Spleen (tissue), 13 donors: ENCODE measurements at places on chromosomes 16 and 17. TPM values are rescaled to one million over a fixed set of nuclear protein-coding genes. Genes with fewer than 3 reads are reported as not detected.

- no peak overlapping the region for H3K4me3 ChIP-seq
- H3K36me3 ChIP-seq: peaks cover 34% of the 10 kb centered on the region
- no peak for DNase-seq
- no peak overlapping the region for H3K27ac ChIP-seq
- no peaks in the 10 kb centered on the region for H3K27me3 ChIP-seq
- no peaks in the 10 kb centered on the region for H3K4me1 ChIP-seq
Observed at GRCh38 chr17:57115916-57116315, 30.9 kb downstream of the AKAP1 start.

Gene DLX4
- total RNA-seq: not detected

DNA sequence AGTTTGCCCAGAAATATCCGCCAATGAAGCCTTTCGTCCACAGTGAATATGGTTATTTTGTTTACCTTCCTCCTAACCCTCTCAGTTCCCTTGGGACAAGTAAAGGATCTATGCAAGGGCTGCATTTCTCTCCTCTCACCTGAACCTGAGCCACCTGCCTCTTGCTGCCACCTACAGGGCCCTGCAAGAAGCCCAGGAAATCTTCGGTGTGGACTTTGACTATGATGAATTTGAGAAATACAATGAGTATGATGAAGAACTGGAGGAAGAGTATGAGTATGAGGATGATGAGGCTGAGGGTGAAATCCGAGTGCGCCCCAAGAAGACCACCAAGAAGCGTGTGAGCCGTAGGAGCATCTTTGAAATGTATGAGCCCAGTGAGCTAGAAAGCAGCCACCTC is 14.0 kb downstream of the SUPT6H start:
- no peak for DNase-seq
- peaks cover 100% of the 10 kb centered on the region for H3K36me3 ChIP-seq
- H3K4me1 ChIP-seq: no peaks in the 10 kb centered on the region
- H3K27ac ChIP-seq: no peak overlapping the region
- no peaks in the 10 kb centered on the region for H3K27me3 ChIP-seq

DNA sequence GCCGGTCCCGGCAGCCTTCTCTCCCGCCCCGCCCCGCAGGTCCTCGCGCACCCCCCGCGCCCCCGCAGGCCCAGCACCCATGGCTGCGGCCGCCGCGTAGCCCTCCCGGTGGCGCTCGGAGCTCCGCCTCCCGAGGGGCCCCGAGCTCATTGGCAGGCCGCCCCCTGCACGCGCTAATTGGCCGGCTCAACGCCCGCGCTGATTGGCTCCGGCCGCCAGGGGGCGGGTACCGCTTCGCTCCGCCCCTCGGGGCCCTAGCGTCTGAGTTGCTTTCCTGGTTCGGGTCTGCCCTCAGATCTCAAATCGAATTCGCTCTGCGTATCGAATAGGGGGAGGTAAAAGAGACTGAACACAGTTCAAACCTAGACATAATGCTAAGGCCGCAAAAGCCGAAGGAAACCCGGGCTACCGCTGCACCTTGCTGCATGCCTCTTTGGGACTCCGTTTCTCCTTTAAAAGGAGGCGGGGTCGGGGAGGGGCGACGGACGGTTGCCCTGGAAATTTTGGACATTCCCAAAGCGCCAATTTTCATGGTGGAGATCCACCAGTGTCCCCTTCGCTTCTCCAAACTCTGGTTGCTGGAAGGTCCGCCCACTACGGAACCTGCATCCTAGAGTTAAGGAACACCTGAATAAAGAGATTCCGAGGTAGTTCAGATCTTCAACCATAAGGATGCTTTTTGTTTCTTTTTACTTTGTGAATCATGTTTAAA is at the start of gene DEXI:
TSS of gene DEXI (minus strand) at position 117 of the 712 bp plus-strand sequence. CDS start 463 bp downstream, outside the sequence.
- peak within 1 kb of the TSS; percentile 71 for H3K27ac ChIP-seq
- H3K36me3 ChIP-seq: no peaks in the 10 kb centered on the region
- H3K4me1 ChIP-seq: peaks cover 88% of the 10 kb centered on the region
- peak within 1 kb of the TSS; percentile 71 for H3K4me3 ChIP-seq
- H3K27me3 ChIP-seq: no peaks in the 10 kb centered on the region

GRCh38 chr16:77137045-77137444 is 53.9 kb upstream of the MON1B start:
- no peaks in the 10 kb centered on the region for H3K27me3 ChIP-seq
- no peak overlapping the region for H3K4me3 ChIP-seq
- H3K4me1 ChIP-seq: no peaks in the 10 kb centered on the region
- no peak for DNase-seq

- DNase-seq: no peak
- no peak overlapping the region for H3K27ac ChIP-seq
- H3K27me3 ChIP-seq: no peaks in the 10 kb centered on the region
- H3K4me1 ChIP-seq: no peaks in the 10 kb centered on the region
- H3K4me3 ChIP-seq: no peak overlapping the region
Observed at GRCh38 chr17:72204742-72205141, 83.9 kb downstream of the SOX9 start.

Gene KRTAP4-5
- not detected for total RNA-seq

- DNase-seq: no peak
- H3K36me3 ChIP-seq: no peaks in the 10 kb centered on the region
- H3K27me3 ChIP-seq: no peaks in the 10 kb centered on the region
- H3K4me3 ChIP-seq: no peak overlapping the region
- H3K4me1 ChIP-seq: no peaks in the 10 kb centered on the region
- no peak overlapping the region for H3K27ac ChIP-seq
Observed at GRCh38 chr16:72380283-72380682, 208.3 kb upstream of the PMFBP1 start.

GRCh38 chr16:20191566-20191965 is 117.9 kb upstream of the GPR139 start:
- H3K4me3 ChIP-seq: no peak overlapping the region
- no peaks in the 10 kb centered on the region for H3K27me3 ChIP-seq
- DNase-seq: no peak
- H3K36me3 ChIP-seq: no peaks in the 10 kb centered on the region

Gene SLC5A10
- not detected for total RNA-seq

GRCh38 chr16:69593751-69594255 is 28.0 kb downstream of the NFAT5 start:
- no peak overlapping the region for H3K4me3 ChIP-seq
- no peaks in the 10 kb centered on the region for H3K36me3 ChIP-seq
- H3K4me1 ChIP-seq: peaks cover 10% of the 10 kb centered on the region
- H3K27me3 ChIP-seq: no peaks in the 10 kb centered on the region
- no peak overlapping the region for H3K27ac ChIP-seq

Gene SLC25A10
- total RNA-seq: 7.5 TPM

Gene SPAG5
- total RNA-seq: 17.2 TPM

Gene ESRP2
- total RNA-seq: not detected

GRCh38 chr16:74661064-74661463 is 5.6 kb downstream of the RFWD3 start:
- no peak overlapping the region for H3K4me3 ChIP-seq
- peaks cover 70% of the 10 kb centered on the region for H3K4me1 ChIP-seq
- DNase-seq: no peak
- H3K27ac ChIP-seq: no peak overlapping the region

Gene PEMT
- total RNA-seq: 15.3 TPM

Gene WNK4
- total RNA-seq: not detected

GRCh38 chr16:88929091-88929445 is 47.9 kb downstream of the CBFA2T3 start:
- H3K27me3 ChIP-seq: no peaks in the 10 kb centered on the region
- H3K4me3 ChIP-seq: no peak overlapping the region
- H3K4me1 ChIP-seq: peaks cover 27% of the 10 kb centered on the region
- DNase-seq: no peak
- H3K27ac ChIP-seq: no peak overlapping the region

DNA sequence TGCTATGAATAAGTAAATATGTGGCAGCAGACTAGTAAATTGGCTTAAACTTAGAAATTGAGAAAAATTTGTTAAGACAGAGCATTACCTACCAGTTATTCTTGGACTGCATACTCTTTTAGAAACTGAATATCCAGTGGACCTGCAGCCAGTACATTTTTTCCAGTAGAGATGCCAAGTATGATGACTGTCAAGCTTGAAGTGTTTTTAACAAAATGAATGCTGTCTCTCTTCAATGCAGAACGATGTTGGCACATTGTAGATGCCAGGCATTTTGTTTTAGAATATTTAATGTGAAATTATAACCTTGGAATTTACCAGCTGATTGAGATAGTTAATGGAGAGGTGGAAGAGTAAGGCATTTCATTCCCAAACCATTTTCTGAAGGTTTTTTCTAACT is 52.5 kb downstream of the NFAT5 start:
- no peak for DNase-seq
- no peak overlapping the region for H3K4me3 ChIP-seq
- no peak overlapping the region for H3K27ac ChIP-seq
- H3K4me1 ChIP-seq: peaks cover 53% of the 10 kb centered on the region
- H3K36me3 ChIP-seq: peaks cover 23% of the 10 kb centered on the region

Gene KCNH4
- 0.32 TPM for total RNA-seq

DNA sequence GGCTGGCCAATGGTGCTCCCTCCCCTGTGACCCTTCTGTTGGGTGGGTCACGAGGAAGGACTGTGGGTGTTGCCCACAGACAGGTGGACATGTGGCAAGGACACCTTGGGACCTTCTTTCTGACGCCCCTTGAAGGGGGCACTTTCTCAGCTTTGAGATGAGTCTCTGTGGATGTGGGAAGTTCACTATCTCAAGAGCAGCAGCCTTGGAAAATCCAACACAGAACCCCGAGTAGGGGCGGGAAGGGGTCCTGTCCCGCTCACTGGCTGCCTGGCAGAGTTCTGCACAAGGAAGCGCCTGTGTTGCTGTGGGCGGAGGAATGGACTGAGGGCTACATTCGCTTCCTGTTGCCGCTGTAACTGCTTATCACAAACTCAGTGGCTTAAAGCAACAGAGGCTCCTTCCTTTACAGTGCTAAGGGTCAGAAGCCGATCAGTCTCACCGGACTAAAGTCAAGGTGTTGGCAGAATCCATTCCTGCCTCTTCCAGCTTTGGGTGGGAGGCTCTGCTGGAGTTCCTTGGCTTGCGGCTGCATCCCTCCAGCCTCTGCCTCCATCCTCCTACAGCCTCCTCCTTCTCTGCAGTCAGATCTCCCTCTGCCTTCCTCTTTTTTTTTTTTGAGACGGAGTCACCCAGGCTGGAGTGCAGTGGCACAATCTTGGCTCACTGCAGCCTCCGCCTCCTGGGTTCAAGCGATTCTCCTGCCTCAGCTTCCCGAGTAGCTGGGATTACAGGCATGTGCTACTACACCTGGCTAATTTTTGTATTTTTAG is 305.2 kb downstream of the SEC14L1 start:
- H3K27ac ChIP-seq: peak overlapping the region; percentile 95
- H3K36me3 ChIP-seq: no peaks in the 10 kb centered on the region
- no peaks in the 10 kb centered on the region for H3K27me3 ChIP-seq
- peak overlapping the region; percentile 13 for H3K4me3 ChIP-seq
- H3K4me1 ChIP-seq: peaks cover 84% of the 10 kb centered on the region

DNA sequence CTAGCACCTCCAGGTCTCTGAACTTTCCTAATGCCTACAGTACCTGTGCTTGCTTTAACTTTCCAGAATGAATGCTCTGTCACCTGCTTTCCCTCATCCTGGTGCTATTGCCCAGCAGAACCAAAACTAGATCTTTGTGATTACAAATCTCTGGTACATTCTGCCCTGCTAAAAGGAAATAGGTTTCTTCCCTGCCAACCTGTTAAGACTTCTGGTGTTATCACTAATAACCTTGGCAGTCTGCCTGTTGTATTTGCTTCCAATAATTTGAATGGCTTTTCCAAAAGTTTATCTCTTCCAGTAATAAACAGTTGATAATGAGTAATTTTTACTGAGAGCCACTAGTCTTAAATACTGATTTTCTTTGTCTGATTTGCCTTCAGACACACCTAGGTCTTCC is 15.4 kb downstream of the PDZD9 start:
- H3K27me3 ChIP-seq: no peaks in the 10 kb centered on the region
- no peak overlapping the region for H3K27ac ChIP-seq
- H3K4me1 ChIP-seq: peaks cover 37% of the 10 kb centered on the region
- peaks cover 52% of the 10 kb centered on the region for H3K36me3 ChIP-seq
- DNase-seq: no peak
- no peak overlapping the region for H3K4me3 ChIP-seq

- H3K27me3 ChIP-seq: no peaks in the 10 kb centered on the region
- no peak overlapping the region for H3K27ac ChIP-seq
- no peaks in the 10 kb centered on the region for H3K4me1 ChIP-seq
- H3K36me3 ChIP-seq: no peaks in the 10 kb centered on the region
- no peak for DNase-seq
Observed at GRCh38 chr16:79170555-79171246, 429.8 kb downstream of the MAF start.

GRCh38 chr17:50708050-50709000 is 611 bp upstream of the ANKRD40 start:
- peaks cover 15% of the 10 kb centered on the region for H3K36me3 ChIP-seq
- no peak for DNase-seq
- H3K4me1 ChIP-seq: peaks cover 60% of the 10 kb centered on the region
- peak overlapping the region; percentile 97 for H3K27ac ChIP-seq
- peak overlapping the region; percentile 75 for H3K4me3 ChIP-seq

DNA sequence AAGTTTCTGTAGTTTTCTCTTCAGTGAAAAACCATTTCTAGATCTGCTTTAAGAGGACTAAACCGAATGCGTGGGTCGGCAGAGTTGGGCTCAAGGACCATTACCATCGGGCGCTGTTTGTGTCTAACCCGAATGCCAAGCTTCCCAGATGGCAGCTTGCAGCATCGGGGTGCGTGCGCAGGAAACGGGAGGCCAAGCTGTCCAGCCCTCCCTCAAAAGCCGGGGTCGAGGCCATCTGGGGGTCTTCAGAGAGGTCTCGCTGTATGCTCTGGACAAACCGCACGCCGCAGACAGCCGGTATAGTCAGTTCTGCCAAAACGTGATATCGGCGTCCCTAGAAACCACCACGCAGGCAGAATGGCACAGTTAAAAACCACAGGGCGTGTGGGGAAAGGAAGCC is 178.8 kb downstream of the BANP start:
- no peaks in the 10 kb centered on the region for H3K27me3 ChIP-seq
- H3K4me3 ChIP-seq: no peak overlapping the region
- no peaks in the 10 kb centered on the region for H3K4me1 ChIP-seq
- H3K27ac ChIP-seq: no peak overlapping the region

GRCh38 chr17:70123193-70123592 is 46.1 kb upstream of the KCNJ2 start:
- H3K4me3 ChIP-seq: no peak overlapping the region
- no peaks in the 10 kb centered on the region for H3K27me3 ChIP-seq
- H3K36me3 ChIP-seq: no peaks in the 10 kb centered on the region

DNA sequence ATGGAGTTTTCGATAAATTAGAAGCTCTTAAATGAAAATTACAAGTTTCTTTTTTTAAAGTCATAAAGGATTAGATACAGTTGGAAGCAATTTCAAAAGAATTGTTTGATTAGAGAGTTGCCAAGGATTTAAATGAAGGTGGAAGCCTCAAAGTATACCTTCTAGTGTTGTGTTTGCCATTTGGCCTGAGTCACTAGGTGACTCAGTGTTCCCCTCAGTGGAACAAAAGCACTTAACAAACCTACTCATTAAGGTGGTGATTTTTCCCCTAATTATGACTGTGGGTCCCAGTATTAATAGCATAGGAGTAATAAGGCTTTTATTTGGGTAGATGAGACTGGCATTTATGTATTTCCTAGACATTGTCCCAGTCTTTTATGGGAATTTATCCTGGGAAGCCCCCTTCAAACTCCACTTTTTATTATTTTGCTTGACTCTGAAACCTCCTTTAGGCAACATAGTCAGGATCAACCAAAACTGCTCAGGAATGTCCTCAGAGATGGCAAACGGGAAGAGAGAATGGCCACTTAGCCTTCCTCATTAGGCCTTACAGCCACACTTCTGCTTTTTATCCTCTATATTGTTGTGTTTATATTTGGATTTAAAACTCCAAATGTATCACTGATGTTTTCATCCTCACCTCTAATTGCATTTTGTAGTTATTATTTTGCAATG is 161.0 kb downstream of the FTO start:
- no peak for DNase-seq
- H3K27me3 ChIP-seq: no peaks in the 10 kb centered on the region
- H3K36me3 ChIP-seq: no peaks in the 10 kb centered on the region
- H3K4me1 ChIP-seq: peaks cover 21% of the 10 kb centered on the region
- no peak overlapping the region for H3K4me3 ChIP-seq

GRCh38 chr17:57243171-57243622 is 13.1 kb upstream of the MSI2 start:
- DNase-seq: peak; percentile 87
- H3K27ac ChIP-seq: no peak overlapping the region
- H3K27me3 ChIP-seq: no peaks in the 10 kb centered on the region
- H3K36me3 ChIP-seq: no peaks in the 10 kb centered on the region
